ENCODE measurements at places on chromosomes 3 and 15. TPM values are rescaled to one million over a fixed set of nuclear protein-coding genes. Genes with fewer than 3 reads are reported as not detected.
A peak's percentile ranks its signal among the peaks of the same experiment; 100 is the strongest.

- no peak for DNase-seq
Observed at GRCh38 chr3:46184469-46184868, 23.6 kb downstream of the CCR1 start.

GRCh38 chr15:64343841-64344240 is 12.1 kb downstream of the CSNK1G1 start:
- no peak for DNase-seq

DNA sequence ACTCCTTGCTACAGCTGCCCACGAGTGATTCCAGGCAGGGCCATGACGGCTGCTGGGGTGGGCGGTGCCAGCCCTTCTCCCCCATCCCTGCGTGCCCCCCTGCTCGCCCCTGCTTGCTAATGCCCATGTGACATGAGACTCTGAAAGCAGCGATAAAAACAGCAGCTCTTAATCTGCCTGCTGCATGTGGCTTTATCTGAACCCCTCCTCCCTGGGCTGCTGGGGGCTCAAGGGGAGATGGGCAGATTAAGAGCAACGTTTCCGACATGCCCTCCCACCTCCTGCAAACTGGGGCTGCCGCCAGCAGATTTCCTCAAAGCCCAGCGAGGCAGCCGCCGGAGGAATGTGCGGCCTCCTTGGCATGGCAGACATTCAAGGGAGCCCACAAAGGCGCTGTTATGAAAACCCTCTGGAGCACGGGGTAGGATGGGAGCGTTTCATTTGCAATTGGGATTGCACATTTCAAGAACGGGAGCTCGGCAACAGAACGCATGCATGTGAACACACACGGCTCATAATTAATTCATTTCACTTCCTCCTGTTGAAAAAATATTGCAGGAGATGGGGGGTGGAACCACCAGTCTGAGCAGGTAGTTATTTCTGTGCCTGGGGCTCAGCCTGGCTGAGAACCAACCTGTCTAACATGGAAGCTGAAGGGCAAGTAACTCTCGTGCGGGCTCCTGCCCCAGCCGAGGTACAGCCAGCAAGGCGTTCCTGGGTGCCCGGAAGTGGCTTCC is 504.2 kb upstream of the PROK2 start:
- DNase-seq: peak; percentile 48

DNA sequence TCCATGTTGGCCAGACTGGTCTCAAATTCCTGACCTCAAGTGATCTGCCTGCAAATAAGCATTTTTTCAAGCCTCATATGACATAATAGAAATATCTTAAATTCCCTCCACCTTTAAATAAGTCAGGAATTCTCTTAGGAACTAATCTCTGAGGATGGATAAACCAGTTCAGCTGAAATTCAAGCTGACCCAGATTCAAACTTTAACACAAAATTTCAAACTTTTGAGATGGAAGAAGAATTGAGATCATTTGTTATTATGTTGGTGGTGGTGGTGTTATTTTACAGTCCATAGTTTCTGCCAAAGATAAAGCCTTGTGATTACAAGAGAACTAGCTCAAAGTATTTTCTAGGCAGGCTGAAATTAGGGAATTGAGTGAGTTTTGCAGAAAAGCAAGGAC is 85.5 kb downstream of the SSR3 start:
- no peak for DNase-seq

DNA sequence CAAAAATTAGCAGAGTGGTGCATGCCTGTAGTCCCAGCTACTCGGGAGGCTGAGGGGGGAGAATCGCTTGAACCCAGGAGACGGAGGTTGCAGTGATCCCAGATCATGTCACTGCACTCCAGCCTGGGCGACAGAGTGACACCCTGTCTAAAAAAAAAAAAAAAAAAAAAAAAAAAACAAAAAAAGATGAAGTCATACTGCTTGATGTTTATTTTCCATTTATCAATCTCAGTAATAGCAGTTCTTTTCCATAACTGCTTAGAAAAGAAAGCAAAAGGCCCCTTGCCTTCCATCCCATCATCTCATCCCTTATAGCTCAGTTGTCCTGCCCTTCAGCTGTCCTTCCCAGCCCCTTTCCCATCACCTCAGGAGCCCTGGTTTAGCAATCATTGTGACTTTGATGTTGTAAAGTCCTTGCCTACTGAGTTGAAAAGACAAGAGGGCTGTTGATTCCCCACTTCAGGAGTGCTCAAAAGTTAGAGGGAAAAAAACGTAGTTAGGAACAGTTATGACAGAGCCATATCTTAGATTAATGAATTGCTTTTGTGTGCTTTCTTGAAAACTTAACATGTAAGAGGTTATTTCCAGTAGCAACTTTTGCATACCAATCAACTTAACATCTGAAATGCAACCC is 18.0 kb upstream of the THRB start:
- DNase-seq: no peak

- no peak for DNase-seq
Observed at GRCh38 chr15:42604894-42605744, 29.7 kb downstream of the STARD9 start.

Gene ANKUB1
- total RNA-seq: not detected

Gene RPL22L1
- 26.0 TPM for total RNA-seq

Gene C3orf52
- 129 TPM for total RNA-seq

Gene ZNF860
- total RNA-seq: 2.6 TPM

Measured in body of pancreas (tissue), 4 donors.